ENCODE measurements at places on chromosomes 4 and X.

DNA sequence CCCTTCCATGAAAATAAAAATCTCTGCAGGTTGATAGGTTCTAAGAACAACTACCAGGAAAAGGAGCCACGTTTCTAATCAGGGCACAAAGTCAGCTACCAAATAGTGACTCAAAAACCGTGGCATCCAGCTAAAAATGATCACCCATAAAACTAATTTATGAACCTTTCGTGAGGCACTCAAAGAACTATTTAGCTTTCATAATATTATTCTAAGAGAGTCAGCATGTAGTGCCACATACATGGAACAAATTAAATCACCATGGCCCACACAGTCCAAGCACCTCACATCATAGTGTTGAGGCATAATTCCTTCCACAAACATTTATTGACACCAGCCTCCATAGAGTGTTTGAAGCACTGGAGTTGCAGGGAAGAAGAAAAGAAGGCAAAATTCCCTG, 252.0 kb upstream of the PPARGC1A start:
- DNase-seq: no peak

GRCh38 chrX:135596495-135596894, 76.0 kb downstream of the INTS6L start:
- DNase-seq: no peak

- no peak for DNase-seq
Observed at GRCh38 chr4:40210776-40211175, 13.9 kb downstream of the RHOH start.

DNA sequence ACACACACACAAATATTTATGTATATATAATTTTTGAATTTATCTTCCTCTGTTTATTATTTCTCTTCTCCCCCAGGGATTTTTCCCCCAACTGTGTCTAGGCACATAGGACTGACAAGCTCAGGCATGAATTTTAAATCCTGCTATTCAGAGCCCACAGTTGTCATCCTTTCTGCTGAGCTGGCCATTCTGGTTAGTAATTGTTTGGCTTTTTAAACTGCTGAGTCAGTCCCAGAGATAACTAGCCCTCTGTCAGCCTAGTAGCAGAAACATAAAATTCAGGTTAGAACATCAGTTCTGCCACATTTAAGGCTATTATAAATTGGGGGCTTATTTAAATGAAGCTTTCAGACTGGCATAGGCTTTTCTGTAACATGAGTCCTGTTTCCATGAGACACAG, 151.7 kb upstream of the MAOA start:
- DNase-seq: no peak

DNA sequence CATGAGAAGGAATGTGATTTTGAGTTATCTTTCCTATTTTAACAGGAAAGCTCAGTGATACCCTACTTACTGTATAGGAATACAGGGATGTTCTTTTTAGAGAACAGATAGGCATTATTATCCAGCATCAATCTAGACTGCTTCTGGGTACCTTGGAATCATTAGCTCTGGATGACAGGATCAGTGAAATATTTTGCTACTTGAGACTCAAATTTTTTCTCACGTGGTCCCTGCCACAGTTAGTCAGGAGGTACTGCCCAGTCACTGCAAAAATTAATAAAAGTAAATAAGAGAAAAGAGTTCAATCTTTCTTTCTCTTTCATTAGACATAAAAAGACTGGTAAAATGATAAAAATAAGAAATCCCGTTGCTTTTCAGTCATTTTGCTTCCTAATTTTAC, 5.5 kb downstream of the ZNF827 start:
- DNase-seq: no peak

GRCh38 chrX:105820247-105820646, 2.1 kb upstream of the NRK start:
- DNase-seq: no peak

- DNase-seq: no peak
Observed at GRCh38 chr4:110055158-110055768, 142.6 kb downstream of the EGF start.

DNA sequence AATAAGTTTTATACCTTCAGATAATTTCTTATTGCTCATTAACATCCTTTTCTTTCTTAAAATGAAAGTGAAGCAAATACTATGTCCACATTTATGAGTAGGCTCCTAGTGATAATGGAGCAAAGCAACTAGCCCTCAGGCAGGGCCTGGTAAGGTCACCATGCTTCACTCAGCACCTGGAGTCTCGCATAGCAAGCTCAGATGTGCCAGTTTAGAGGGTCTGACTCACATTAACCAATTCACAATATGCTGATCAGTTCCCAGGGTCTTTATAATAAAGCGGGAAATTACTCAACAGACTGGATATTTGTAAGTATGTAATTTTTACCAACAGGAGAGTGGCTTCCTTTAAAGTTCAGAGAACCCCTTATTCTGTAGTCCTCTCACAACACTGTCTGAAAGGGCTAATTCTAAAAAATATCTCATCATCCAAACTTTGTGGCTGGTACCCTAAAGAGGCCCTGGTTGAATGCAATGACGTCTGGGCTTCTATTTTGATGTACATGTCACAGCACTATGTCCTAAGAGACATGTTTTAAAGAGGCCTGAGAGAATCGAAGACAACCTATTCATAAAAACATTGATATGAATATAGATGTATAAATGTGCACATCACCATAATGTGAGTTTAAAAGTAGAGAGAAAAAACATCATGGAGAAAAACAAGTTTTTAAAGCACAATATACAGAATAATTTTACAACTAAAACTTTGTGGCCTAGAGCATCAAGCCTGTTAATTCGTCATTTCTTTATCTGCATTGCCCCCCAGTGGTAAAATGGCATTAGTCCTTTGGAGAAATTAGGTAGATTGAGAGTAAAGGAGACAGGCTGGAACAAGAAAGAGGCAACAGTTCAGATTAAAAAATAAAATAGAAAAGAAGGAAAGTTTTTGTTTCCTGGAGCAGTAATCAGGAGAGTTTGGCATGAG, 44.3 kb downstream of the IL21 start:
- DNase-seq: no peak

DNA sequence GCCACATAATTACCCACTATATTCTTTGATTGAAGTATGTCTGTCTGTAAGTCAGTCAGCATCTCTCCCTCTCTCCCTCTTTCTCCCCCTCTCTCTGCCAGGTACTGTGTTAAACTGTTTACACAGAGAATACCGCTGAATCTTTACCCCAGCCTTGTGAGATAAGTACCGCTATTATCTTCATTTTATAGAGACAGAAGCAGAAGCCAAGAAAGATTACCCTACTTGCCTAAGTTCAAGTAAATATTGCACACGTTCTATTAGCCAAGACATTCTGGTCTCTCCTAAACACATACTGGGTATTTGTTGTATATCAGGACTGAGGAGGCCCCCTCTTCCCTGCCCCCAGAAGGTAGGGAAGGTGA, 695 bp upstream of the GPR101 start:
- no peak for DNase-seq

DNA sequence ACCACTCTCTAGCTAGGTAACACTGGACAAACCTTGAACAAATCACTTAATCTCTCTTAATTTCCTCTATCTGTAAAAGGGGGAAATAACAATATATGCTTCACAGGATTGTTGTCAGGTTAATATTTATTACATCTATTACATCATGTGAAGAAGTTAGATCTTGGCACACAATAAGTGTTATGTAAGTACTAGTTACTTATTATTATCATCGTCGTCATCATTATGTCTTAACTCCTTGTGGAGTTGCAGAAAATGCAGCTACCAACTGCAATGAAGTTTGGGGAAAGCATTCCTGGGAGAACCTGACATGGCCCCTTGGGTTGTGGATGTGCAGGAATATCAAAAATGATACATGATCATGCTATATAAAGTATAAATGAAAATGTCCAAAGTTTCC, 4.8 kb upstream of the JCHAIN start:
- no peak for DNase-seq

- DNase-seq: no peak
Observed at GRCh38 chr4:117327491-117327890, 242.1 kb upstream of the TRAM1L1 start.

DNA sequence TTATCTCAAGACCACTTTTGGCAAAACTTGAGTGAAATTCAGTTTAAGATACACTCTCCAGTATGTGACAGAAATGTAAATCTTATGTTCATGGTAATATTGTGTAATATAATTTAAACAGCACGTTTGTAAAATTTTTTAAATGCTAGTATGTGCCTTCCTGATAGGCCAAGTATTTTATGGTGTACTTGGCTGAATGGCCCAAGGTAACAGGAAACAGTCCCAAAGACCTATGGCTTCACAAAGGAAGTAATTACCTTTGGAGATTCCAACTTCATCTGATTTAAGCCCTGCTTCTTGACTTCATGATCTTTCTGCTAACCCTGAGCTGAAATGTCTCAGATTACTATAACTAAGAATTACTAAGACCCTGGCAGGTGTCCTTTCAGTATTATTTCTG, 20.3 kb downstream of the TEC start:
- DNase-seq: no peak

DNA sequence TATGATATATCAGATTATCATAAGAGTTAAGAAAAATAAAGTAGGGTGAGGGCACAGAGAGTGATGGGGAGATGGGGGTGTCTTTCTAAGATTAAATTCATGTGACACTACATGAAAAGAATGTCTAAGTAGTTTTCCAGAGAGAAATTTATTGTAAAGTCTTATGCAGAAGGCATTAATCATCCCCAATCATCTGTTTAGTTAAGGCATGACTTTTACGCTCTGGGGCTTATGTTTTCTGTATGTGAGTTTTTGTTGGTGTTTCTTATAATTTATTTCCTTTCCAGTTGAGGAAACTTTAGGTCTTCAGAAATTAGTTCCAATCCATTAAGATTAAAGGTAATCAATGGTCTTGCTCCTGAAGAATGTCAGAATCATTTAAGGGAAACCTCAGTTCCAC, 383.0 kb upstream of the GALNT7 start:
- no peak for DNase-seq

GRCh38 chrX:121858867-121859647, 811.6 kb downstream of the GLUD2 start:
- DNase-seq: no peak

GRCh38 chrX:108165383-108166111, 74.0 kb downstream of the ATG4A start:
- DNase-seq: peak; percentile 25

- no peak for DNase-seq
Observed at GRCh38 chr4:96767815-96768480, 928.1 kb downstream of the PDHA2 start.

DNA sequence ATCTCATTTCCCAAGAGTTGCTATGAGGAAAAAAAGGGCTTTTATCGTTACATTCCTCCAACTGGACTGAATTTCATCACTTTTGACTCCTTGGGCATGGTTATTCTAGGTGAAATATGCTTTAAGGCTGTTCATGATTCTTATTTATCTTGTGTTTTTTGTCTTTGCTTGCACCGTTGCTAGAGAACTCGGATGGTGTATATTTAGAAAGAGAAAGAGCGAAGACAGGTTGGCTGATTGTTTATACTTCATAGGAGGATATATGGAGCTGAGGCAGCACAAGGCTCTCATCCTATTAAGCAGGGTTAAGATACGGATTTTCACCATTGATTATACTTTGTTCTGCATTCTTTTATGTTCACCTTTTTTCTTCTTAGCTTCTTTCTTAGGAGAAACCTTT, 94.9 kb upstream of the GEMIN8 start:
- no peak for DNase-seq

- no peak for DNase-seq
Observed at GRCh38 chr4:21451032-21451431, 497.5 kb downstream of the KCNIP4 start.

DNA sequence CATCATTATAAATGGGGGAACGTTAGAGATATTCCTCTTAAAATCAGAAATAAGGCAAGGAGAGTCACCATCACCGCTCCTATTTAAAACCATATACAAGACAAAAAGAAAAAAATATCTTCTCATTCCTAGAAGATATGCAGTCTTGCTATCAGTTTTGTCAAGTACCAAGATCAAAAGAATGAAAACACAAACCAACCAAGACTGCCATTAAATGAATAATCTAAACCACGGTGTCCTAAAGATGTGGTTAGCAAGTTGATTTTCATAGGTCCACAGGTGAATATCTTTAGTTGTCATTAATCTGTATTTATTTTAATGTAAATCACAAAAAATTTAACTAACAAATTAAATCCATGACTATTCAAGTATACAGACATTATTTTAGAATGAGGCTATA, 39.3 kb downstream of the SCFD2 start:
- no peak for DNase-seq

GRCh38 chrX:30005813-30006212, 209.6 kb upstream of the MAGEB2 start:
- no peak for DNase-seq

- no peak for DNase-seq
Observed at GRCh38 chrX:69016293-69016941, 148.8 kb downstream of the PJA1 start.

GRCh38 chr4:10007436-10007740, 13.9 kb downstream of the SLC2A9 start:
- no peak for DNase-seq

- DNase-seq: no peak
Observed at GRCh38 chrX:24480400-24480865, 15.3 kb downstream of the PDK3 start.

GRCh38 chr4:46249516-46249915, 125.7 kb upstream of the GABRG1 start:
- no peak for DNase-seq

DNA sequence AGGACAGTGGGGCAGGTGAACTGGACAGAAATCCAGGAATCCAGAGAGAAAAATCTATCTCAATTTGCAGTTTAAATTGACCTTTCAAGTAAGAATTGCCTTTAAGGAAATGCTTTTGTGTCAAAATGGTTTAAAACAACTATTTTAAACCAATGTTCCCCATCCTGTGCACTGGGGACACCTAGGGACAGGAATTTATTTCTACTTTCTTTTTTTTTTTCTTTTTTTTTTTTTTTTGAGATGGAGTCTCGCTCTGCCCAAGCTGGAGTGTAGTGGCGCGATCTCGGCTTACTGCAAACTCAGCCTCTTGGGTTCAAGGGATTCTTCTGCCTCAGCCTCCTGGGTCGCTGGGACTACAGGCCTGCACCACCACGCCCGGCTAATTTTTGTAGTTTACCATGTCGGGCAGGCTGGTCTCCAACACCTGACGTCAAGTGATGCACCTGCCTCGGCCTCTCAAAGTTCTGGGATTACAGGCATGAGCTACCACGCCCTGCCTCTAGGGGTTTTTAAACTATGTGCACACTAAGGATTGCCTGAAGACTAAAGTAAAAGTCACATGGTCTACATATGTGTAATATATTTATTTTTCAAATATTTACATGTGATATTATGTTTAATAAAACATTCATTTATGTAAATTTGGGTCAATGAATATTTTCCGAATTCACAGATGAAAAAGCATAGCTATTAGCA, 1213.4 kb downstream of the STIM2 start:
- DNase-seq: no peak

- DNase-seq: no peak
Observed at GRCh38 chr4:59537246-59537886, 1662.8 kb upstream of the ADGRL3 start.

- no peak for DNase-seq
Observed at GRCh38 chr4:169200361-169201030, 70.3 kb downstream of the SH3RF1 start.

- DNase-seq: no peak
Observed at GRCh38 chr4:163048447-163048846, 118.2 kb downstream of the NAF1 start.
